ENCODE measurements at places on chromosomes 11 and 22.

DNA sequence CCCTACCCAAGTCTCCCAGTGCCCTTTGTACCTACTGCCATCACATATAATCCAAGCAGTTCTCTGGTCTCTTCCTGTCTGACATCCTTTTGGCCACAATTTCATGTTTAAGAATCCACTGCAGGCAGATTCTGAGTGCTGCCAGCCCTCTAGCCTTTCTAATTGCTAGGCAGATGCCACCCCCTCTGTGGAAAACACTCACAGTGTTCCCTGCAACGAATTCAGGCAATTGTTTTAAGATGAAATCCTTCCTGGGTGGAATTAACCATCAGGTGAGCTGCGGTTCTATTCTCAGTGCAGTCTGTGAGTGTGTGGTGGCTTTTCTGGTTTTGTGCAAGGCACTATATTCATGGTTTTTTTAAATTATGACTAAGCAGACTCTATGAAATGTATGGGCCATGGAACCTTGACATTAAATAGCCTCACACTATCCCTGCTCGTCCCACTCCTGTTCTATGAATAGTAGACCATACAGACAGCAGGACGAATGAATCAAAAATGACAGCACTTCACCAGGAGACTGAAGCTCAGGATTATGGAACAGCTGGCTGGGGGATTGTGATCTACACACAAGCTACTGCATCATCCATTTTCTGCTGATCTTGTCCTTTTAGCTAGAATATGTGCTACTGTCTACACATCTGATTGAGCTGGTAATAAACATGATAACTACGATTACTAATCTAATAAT is 29.8 kb upstream of the BMAL1 start:
- no peak for DNase-seq

GRCh38 chr22:26215736-26216135 is 46.5 kb downstream of the SEZ6L start:
- no peak for DNase-seq

DNA sequence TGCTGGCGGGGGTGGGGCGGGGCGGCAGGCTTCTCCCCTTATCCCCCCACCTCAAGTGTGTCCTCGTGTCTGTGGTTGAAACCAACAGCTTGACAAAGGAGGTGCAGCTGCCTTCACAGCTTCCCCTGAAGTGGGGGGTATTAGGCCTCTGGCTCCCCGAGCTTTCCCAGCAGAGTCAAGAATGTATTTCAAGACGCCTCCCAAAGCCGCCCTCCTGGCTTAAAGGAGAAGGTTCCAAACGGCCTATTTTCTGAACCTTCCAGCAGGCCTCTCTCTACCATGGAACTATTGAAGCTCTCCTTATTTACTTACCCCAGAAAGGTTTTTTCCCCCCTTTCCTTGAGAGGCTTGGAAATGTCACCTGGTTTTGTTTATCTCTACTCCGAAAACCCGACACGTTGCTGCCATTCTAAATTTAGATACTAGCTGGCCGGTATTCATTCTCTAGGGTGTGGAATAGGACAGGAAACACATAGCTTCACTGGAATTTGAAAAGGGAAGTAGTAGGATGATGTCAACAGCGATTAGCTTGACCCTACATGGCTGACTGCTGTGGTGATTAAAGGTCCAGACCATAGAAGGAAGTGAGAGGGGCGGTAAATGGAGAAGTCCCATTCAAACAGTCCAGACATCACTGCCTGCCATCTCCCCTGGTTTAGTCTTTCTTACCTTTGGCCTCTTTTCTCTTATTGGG is 671 bp upstream of the PICALM start:
- DNase-seq, result no peak

DNA sequence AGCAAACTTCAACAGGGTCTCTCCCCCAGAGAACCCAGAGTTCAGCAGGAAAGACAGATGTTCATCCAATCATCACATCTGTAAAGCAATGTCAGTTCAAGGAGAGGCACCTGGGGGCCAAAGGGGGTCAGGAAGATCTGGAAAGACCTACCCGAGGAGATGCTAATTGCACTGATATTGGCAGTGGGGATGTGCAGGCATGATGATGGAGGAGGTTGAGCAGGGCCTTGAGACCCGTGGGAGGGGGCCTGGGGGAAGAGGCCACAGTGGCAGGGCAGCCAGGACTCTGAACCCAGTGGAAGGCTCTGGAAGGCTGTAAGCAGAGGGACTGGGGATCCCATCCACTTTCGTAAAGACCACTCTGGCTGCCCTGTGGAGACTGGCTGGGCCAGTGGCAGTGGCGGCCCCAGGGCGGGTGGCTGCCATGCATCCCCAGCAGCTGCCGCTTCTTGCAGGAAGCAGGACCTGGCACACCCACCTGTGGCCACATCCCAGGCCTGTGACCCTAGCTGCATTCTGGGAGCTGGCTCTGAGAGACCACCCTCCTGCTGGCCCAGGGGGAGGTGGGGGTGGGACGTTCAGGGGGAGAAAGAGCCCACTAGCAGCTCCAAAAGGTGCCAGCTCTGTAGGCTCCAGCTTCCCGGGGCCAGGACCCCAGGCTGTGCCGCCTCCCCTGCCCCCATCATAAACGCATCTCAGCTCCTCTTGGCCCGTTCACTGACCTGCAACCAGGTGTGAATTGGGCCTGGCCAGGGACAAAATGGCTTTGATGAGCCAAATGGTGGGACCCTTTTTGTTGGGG is 59.9 kb upstream of the FGF3 start:
- DNase-seq, result no peak

GRCh38 chr11:130514851-130515250 is 66.4 kb downstream of the ADAMTS15 start:
- DNase-seq, result no peak

DNA sequence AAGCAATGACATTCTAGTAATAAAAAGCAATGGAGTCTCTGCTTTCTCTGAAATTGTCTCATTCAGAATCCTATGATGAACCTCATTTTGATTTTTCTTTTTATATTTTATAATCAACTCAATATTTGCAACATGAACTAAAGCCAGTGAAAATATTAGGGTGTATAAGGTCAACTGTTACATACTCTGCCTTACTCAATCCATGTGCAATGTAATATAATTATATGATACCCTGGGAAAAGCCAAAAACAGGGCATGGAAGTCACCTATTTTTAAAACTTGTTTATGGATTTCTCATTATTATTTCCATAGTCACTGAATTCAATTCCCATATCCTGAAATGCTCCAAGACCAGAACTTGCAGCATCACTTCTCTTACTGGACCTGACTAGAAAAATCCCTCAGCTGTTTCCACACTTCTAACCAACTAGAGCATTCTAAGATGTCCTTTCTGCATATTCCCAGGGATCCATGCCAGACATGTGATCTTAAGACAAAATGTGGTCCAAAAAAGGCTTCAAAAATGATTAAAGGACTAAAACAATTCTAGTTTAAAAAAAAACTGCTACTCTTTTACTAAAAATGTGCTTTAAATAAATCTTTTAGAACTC is 97.3 kb downstream of the GUCY1A2 start:
- no peak for DNase-seq

DNA sequence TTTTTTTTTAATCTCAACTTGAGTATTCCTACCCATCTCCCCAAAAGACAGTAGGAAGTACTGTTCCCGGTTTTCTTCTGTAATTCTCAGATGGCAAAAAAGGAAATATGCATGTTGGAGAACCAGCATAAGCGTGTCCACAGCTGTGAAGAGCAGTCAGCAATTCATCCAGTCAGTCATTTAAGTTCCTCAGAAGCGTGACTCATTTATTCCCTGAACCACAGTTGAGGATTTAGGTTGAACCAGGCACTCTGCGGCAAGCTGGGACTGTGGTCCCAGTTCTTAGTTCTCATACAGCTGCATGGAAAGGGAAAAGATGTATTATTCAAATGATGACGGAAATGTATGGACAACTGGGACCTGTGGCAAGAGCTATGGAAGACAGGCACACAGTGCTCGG is 61.0 kb upstream of the MYO18B start:
- DNase-seq, result no peak

DNA sequence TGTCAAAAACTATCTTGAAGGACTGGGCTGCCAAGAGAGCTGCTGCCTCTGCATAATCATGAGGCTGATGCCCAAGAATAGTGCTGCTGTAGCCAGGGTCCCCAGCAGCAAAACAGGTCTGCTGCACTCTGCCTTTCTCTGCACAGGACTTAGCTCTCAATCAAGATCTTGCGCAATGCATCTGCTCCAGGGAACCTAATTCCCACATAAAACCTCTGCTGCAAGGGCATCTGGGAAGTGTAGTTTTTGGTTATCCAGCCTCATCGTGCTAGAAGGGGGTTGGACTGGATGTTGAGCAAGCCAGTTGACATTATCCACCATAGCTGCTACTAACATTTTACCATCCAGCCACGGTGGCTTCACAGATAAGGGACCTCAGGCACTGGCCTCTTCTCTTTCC is 192.7 kb downstream of the C11orf91 start:
- no peak for DNase-seq

- DNase-seq, result no peak
Measured at GRCh38 chr11:94638902-94639373, 71.8 kb downstream of the PIWIL4 start.

- DNase-seq, result no peak
Measured at GRCh38 chr11:73397468-73398131, 21.4 kb downstream of the RELT start.

GRCh38 chr11:108672113-108672512 is 7.2 kb downstream of the DDX10 start:
- DNase-seq, result no peak

DNA sequence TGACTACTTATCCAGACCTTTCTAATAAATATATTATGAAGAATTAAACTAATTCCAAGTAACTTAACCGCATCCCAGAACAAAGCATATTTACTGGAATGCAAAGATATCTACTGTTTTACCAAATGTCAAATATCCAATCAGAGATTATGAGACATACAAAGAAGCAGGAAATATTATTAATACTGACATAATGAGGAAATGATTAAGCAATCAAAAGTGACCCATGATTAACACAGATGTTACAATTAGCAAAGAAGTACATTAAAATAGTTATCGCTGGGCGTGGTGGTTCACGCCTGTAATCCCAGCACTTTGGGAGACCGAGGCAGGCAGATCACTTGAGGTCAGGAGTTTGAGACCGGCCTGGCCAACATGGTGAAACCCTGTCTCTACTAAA is 105.2 kb downstream of the WNT7B start:
- no peak for DNase-seq

DNA sequence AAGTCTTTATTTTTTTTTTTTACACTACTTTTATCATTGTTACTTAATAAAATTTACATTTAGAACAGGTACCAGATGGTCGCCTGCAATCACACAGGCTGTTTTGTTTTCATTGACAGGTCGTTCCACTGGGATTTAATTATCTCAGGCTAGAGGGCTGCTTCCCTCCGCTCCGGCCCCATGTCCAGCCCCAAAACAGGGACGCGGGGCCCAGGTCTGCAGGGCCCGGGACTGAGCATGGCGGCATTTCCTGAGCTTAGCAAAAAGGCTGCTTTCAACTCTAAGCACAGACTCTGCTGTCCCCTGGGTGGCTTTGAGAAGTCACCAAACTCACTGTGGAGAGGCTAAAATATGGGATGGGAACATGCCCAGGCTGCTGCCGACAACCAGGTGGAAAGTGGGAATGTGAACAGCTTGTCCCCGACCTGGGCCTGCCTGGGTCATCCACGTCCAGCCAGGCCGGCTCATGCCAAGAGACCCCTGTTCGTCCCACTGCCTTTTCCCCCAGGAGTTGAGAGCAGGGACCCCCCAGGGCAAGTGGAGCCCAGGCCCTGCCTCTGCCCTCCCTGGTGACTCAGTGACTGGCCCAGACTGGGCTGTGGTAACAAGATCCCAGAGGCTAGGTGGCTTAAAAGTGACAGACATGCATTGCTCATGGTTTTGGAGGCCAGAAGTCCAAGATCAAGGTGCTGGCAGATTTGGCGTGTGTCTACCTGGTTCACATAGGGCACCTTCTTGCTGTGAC is 150.0 kb downstream of the SHANK2 start:
- no peak for DNase-seq

DNA sequence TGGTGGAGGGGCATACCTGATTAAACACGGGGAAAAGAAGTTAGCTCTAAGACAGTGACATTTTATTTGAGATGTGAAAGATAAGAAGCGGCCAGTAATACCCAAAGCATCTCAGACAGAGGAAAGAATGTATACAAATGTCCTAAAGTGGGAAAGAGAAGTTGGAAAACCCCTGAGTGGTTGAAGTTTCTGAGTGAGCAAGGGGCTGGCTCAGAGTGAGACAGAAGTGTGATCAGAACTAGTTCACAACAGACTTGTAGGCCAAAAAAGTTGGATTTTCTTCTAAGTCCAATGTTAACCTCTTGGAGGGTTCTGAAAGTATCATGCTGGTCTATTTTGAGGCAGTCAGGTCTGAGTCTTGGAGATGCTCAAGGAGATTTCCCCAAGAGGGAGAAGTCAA is 608.7 kb downstream of the SOX6 start:
- no peak for DNase-seq

DNA sequence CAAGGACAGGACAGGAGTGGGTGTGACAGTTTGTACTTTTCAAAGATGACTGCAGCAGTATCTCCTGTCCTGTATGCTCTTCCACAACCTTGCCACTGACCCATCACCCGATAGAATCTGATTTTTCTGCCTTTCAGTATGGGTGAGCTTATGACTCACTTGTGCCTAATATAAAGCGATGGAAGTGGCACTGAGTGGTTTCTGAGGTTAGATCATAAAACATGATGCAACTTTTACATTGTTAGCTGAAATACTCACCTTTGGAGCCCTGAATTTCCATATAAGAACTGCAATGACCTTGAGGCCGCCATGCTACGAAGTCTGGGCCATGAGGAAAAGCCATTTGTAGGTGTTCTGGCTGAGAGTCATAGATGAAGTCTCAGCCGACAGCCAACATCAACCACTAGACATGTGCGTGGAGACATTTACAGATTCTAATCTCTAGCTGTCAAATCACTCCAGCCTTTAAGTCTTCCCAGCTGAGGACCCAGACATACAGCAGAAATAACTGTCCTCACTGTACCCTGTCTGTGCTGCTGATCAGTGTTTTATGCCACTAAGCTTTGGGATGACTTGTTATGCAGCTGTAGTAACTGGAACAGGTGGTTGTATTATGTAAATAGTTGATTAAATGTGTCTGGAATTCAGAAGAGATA is 105.9 kb upstream of the ARHGAP20 start:
- DNase-seq, result no peak

GRCh38 chr22:37326726-37327125 is 44.4 kb downstream of the CYTH4 start:
- DNase-seq, result no peak

Data from activated CD8-positive, alpha-beta memory T cell treated with anti-CD3 and anti-CD28 coated beads for 4 hours (primary cell).